ENCODE measurements at places on chromosomes 11 and 22. TPM values are rescaled to one million over a fixed set of nuclear protein-coding genes. Genes with fewer than 3 reads are reported as not detected.
A peak's percentile ranks its signal among the peaks of the same experiment; 100 is the strongest.

DNA sequence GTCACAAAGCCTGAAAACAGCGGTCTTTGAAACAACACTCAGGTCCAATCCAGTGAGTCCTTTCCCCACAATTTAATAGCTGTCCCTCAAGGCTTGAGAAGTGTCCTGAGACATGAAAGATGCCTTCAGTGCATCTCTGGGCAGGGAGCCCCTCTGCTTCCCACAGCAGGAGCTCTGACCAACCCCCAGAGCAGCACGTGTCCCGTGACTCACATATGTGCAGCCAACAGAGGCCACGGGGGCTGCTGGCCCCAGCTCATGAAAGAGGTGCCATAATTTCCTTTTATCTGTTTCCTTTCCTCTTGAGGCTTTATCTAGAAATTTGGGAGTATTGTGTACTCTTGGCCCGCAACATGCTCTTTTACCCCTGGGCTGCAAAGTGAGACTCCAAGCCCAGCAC, 33.2 kb upstream of the LMO1 start:
- H3K27me3 ChIP-seq = no peaks in the 10 kb centered on the region
- DNase-seq = no peak
- no peak overlapping the region for H3K27ac ChIP-seq
- no peak overlapping the region for H3K4me3 ChIP-seq
- no peaks in the 10 kb centered on the region for H3K4me1 ChIP-seq

The TESMIN gene
- 0.42 TPM for total RNA-seq

The ADM2 gene
- 0.54 TPM for total RNA-seq

- H3K4me3 ChIP-seq = peak within 1 kb of the TSS; percentile 22
- no peaks in the 10 kb centered on the region for H3K36me3 ChIP-seq
- no peak within 1 kb of the TSS for H3K27ac ChIP-seq
- no peaks in the 10 kb centered on the region for H3K4me1 ChIP-seq
- no peaks in the 10 kb centered on the region for H3K27me3 ChIP-seq
Observed at GRCh38 chr22:43923631-43924464, at the start of gene PNPLA3. Gene PNPLA3, plus strand, starts transcription at chr22:43923805. Its CDS starts 107 bp downstream, at chr22:43923912.

DNA sequence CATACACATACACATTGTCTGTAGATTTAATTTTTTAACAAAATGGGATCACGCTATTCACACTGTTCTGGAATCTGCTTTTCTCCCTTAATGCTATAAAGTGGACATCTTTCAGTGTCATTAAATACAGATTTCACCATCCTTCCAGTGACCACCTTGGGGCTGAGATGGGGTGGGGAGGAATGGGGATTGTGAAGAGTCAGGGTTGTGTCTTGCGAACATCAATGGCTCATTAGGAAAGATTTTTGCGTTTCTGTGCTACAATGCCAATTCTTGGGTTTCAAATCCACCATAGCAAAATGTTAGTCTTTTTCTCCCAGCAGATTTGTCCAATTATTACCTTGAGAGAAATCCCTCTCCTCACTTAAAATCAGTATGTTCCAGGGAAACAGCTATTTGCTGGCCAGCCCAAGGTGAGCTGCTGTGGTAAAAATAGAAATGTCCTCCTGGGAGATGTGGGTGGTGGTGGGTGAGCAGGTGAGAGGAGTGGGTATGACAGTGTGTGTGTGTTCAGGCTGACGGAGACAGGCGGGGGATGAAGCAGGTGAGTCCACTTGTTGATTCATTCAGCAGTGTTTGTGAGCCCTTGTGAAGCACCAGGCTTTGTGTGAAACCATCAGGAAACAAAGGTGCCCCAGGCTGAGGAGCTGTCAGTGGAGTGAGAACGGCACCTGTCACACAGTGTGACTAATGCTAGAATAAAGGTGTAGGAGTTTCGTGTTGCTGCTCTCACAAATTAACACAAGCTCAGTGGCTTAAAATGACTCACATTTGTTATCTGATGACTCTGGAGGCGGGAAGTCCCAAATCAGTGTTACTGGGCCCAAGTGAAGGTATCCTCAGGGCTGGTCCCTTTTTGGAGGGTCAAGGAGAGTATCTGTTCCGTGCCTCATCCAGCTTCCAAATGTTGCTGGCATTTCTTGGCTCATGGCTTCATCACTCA, 1.7 kb upstream of the CBX6 start:
- no peaks in the 10 kb centered on the region for H3K27me3 ChIP-seq
- no peaks in the 10 kb centered on the region for H3K4me1 ChIP-seq
- DNase-seq = no peak
- no peak overlapping the region for H3K4me3 ChIP-seq

The VWCE gene
- total RNA-seq = 5.6 TPM

DNA sequence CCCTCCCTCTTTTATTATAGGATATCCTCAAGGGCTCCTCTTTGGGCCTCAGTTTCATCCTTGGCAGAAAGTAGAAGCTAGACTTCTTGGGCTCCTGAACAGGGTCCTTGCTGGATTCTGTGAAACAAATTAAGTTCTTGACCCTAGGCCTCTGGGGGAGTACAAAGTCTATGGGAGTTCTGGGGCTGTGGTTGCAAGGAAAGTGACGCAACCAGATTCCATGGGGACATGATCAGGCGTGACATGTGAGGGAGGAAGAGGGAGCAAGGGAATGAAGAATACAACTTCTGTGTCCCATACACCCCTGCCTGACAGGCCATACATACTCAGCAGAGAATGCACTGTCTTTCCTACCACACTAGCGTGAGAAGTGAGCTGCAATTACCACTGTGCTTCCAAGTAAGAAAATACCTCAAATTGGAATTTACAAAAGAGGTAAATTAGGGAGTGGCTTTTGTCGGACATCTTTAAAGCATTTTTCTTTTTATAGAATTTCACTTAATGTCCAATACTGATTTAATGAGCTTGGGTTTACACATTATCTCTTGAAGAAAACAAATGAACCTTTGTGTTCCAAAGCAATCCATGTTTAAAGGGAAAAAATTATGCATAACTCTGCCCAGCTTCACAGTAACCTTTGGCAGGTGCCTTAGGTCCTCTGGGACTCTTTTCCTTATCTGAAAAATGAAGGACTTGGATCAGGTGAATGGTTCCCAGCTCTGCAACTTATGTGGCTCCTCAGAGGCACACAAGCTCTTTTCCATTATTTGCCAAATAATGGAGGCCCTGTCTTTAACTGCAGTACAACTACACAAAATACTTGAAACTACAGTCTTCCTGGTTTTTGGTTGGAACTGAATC, 38.9 kb downstream of the LIMK2 start:
- DNase-seq = no peak
- H3K27ac ChIP-seq = no peak overlapping the region
- H3K4me1 ChIP-seq = no peaks in the 10 kb centered on the region

- H3K36me3 ChIP-seq = no peaks in the 10 kb centered on the region
- no peak overlapping the region for H3K27ac ChIP-seq
- no peak for DNase-seq
- H3K4me1 ChIP-seq = no peaks in the 10 kb centered on the region
Observed at GRCh38 chr22:39927544-39927943, 26.7 kb downstream of the GRAP2 start.

- no peaks in the 10 kb centered on the region for H3K4me1 ChIP-seq
- no peak overlapping the region for H3K4me3 ChIP-seq
Observed at GRCh38 chr11:119935349-119935925, 202.5 kb downstream of the TRIM29 start.

- no peaks in the 10 kb centered on the region for H3K4me1 ChIP-seq
- H3K27ac ChIP-seq = no peak overlapping the region
- DNase-seq = no peak
- H3K4me3 ChIP-seq = no peak overlapping the region
- H3K27me3 ChIP-seq = no peaks in the 10 kb centered on the region
Observed at GRCh38 chr11:12756867-12757266, 82.6 kb downstream of the TEAD1 start.

GRCh38 chr11:134783234-134783633, 371.2 kb upstream of the B3GAT1 start:
- no peaks in the 10 kb centered on the region for H3K4me1 ChIP-seq
- no peak overlapping the region for H3K4me3 ChIP-seq
- DNase-seq = no peak
- H3K36me3 ChIP-seq = no peaks in the 10 kb centered on the region
- no peak overlapping the region for H3K27ac ChIP-seq

DNA sequence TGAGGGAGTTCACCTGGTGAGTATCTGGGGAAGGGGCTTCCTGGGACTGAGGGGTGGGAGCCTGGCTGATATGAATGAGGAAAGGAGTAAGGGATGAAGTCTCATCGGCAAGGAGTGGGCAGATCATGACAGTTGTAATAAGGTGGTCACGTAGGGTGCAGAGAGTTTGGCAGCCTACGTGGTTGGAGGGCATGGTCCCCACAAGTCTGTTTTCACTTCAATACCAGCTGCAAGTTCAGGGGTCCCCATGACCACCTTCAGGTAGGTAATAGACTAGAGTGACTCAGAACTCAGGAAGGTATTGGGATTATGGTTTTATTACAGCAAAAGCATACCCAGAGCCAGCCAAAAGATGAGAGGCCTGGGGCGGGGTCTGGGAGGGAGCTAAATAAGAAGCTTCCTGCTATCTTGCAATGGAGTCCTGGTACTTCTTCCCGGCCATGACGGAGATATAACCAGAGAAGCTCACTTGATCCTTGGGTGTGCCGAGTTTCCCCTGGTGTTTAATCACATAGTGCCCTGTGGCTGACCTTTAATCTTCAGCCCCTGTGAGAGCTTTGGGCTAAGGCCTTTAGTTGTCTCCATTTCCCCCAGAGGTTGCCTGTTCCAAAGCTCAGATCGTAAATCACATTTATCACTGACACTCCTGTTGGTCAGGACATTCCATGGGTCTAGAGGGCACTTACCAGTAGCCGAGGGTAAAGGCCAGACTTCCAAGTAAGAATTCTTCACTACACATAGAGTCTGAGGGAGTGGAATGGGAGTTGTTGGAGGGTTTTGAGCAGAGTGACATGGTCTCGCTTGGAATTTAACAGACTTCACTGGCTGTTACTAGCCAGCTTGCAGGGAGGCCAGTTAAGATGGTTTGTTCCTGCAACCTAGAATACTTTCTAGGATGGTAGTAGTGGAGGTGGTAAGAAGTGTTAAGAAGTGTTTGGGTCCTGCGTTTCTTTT, 9.1 kb downstream of the SLC3A2 start:
- no peaks in the 10 kb centered on the region for H3K36me3 ChIP-seq
- no peak overlapping the region for H3K4me3 ChIP-seq
- H3K27ac ChIP-seq = no peak overlapping the region
- no peaks in the 10 kb centered on the region for H3K27me3 ChIP-seq
- no peak for DNase-seq

The SLC5A1 gene
- total RNA-seq = not detected

The KCNK7 gene
- 1.3 TPM for total RNA-seq

DNA sequence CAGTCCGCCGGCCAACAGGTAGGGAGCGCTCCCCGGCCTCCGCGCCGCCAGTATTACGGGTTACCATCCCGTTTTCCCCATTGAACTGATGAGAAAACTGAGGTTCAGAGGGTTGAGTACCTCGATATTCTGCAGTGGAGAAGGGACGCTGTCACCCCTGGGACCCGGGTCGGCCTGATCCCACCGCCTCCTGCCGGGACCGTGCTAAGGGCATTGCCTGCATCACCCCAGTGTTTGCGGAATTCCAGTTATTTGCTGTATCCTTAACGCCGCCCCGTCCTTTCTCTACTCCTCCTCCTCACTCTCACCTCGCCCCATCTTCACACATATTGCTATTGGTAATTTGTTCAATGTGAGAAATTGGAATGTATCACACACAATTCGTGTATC, 370 bp upstream of the A4GALT start:
- H3K4me1 ChIP-seq = no peaks in the 10 kb centered on the region
- H3K27me3 ChIP-seq = no peaks in the 10 kb centered on the region
- no peaks in the 10 kb centered on the region for H3K36me3 ChIP-seq
- no peak for DNase-seq
- H3K4me3 ChIP-seq = peak overlapping the region; percentile 93
- H3K27ac ChIP-seq = no peak overlapping the region

DNA sequence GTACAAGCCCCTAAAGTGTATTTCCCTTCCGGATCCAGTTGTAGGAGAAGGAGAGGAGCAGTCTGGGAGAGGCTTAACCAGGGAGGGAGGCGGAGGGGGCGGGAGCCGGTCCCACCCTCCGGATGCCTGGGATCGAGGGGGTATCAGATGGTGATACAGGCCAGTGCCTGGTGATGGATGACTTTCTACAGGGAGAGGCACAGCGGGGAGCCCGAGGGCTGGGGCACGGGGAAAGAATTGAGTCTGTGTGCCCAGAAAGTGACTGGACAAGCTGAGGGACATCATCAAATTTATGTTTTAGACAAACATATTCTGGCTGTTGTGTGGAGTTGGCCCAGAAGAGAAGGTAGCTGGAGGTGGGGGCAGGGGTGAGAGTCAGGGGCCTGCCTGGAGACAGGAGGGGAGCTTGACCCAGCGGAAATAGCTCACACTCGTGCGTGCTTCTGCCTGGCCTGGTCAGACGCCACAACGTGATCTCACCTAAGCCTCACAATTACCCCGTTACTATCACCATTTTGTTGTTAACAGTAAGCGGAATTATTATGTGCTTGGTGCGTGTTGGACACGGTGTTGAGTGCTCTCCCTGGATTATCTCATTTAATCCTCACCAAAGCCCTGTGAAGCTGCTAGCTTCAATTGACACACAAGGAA, 42.4 kb downstream of the AMPD3 start:
- DNase-seq = no peak
- no peaks in the 10 kb centered on the region for H3K4me1 ChIP-seq
- no peak overlapping the region for H3K27ac ChIP-seq
- no peak overlapping the region for H3K4me3 ChIP-seq

DNA sequence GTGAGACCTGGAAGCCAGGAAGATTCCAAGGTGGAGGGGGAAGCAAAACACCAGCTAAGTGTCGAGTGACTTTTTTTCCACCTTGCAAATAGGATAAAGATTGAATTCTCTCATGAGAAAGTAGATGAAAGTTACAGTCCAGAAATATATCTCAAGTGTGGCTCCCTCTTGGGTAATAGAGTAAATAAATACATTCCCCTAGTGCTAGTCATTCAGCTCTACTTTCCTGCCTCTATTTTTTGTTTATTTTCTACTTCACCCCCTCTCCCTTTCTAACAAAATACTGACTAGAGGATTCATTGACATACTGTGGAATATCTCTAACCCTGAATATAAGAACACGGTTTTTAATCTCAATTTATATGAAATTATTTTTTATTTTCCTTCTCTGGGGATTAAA, 19.2 kb upstream of the OOSP4B start:
- no peaks in the 10 kb centered on the region for H3K36me3 ChIP-seq
- H3K27me3 ChIP-seq = no peaks in the 10 kb centered on the region
- no peak overlapping the region for H3K27ac ChIP-seq
- no peaks in the 10 kb centered on the region for H3K4me1 ChIP-seq

The OR56A4 gene
- not detected for total RNA-seq

GRCh38 chr11:110362971-110363509, 66.6 kb upstream of the RDX start:
- H3K27ac ChIP-seq = no peak overlapping the region
- H3K27me3 ChIP-seq = no peaks in the 10 kb centered on the region
- no peak overlapping the region for H3K4me3 ChIP-seq
- H3K4me1 ChIP-seq = no peaks in the 10 kb centered on the region
- no peaks in the 10 kb centered on the region for H3K36me3 ChIP-seq
- DNase-seq = no peak

The ARVCF gene
- total RNA-seq = 64.4 TPM

DNA sequence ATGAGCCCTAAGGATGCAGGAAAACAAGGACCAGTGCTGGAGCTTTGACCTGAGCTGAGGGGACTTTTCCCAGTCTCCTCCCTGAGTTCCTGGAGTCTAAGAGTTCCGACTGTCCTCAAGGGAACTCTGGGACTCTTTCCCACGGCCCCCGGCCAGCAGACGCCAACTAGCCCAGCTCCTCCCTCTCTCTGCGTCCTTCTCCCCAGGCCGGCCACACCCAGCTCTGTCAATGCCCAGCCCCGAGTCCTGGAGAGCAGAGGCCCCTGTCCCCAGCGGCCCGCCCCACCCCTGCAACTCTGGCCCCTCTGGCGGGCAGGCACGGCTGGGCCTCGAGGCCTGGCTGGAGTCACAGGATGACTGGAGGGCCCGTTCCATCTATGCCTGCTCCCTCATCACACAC, 29.8 kb downstream of the NECTIN1 start:
- no peak overlapping the region for H3K27ac ChIP-seq
- H3K4me3 ChIP-seq = no peak overlapping the region
- H3K4me1 ChIP-seq = no peaks in the 10 kb centered on the region
- H3K27me3 ChIP-seq = no peaks in the 10 kb centered on the region
- DNase-seq = peak; percentile 72
- H3K36me3 ChIP-seq = no peaks in the 10 kb centered on the region
